ENCODE measurements at places on chromosomes 13 and 19. TPM values are rescaled to one million over a fixed set of nuclear protein-coding genes. Genes with fewer than 3 reads are reported as not detected.

MCEMP1 gene
- not detected for total RNA-seq

KLK6 gene
- 0.28 TPM for total RNA-seq

KLK14 gene
- total RNA-seq: 0.71 TPM

FFAR3 gene
- 0.21 TPM for total RNA-seq

RXFP2 gene
- not detected for total RNA-seq

TLE6 gene
- total RNA-seq: 5.8 TPM

RNF113B gene
- not detected for total RNA-seq

COL4A1 gene
- 93.4 TPM for total RNA-seq

TNNT1 gene
- 130 TPM for total RNA-seq

VSTM2B gene
- not detected for total RNA-seq

ONECUT3 gene
- not detected for total RNA-seq

CEACAM7 gene
- 0.17 TPM for total RNA-seq

ASF1B gene
- total RNA-seq: 32.0 TPM

C13orf42 gene
- total RNA-seq: not detected

URI1 gene
- 83.5 TPM for total RNA-seq

KLK10 gene
- 0.45 TPM for total RNA-seq

NCAN gene
- total RNA-seq: 0.03 TPM

ZNF547 gene
- total RNA-seq: 1.7 TPM

DCLK1 gene
- 0.65 TPM for total RNA-seq

ZNF415 gene
- total RNA-seq: not detected

FFAR1 gene
- total RNA-seq: not detected

SLITRK6 gene
- 0.29 TPM for total RNA-seq

CRX gene
- total RNA-seq: not detected

ZNF99 gene
- total RNA-seq: not detected

Measured in A549 treated with GW870086 at 1 μM for 4 hours (cell line).